Right ventricle myocardium inferior (tissue), 1 donor: ENCODE measurements at places on chromosomes 16 and 17. TPM values are rescaled to one million over a fixed set of nuclear protein-coding genes. Genes with fewer than 3 reads are reported as not detected.

DNA sequence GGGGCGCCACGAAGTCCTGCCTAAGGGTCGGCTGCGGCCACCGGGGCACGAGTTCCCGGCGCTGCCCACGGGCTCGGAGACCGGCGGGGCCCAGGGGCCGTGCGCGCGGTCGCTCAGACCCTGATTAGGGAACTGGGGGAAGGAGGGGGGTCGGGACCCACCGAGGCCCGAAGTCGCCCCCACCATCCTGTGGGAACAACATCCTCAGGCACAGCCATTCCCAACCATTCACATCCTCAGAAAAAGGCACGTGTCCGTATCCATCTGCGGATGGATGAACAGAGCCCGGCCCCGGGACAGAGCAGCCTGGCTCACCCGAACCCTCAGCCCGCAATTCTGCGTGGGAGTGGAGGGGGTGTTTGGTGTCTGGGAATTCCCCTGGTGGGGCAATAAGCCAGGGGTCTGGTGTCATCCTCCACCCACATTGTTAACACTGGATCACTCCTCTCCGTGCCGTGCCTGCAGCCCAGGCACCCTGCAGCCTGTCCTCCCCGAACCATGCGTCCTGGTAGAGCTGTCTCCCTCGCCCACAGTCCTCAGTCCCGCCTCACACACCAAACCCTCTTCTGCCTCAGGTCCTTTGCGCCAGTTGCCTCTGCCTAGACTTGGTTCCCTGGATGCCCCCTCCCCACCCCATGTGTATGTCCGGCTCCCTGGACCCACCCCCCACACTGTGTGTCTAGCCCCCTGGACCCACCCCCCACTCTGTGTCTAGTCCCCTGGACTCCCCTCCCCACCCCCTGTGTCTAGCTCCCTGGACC, 789 bp upstream of the CCDC57 start:
- peak; percentile 70 for DNase-seq

- DNase-seq, result no peak
Measured at GRCh38 chr17:28684963-28685362, 23.0 kb downstream of the SUPT6H start.

GRCh38 chr16:67552476-67552875, 9.8 kb upstream of the CTCF start:
- DNase-seq, result no peak

Gene TBC1D3H
- not detected for total RNA-seq

Gene ALOX15B
- 0.16 TPM for total RNA-seq

GRCh38 chr17:48054238-48055185, 6.4 kb downstream of the NFE2L1 start:
- DNase-seq, result peak; percentile 85
